AG09309 (cell line): ENCODE measurements at places on chromosomes 6 and 20.

- no peak for DNase-seq
Observed at GRCh38 chr6:165389534-165389933, 80.1 kb upstream of the C6orf118 start.

GRCh38 chr6:164108869-164109769 lies 694.6 kb downstream of the QKI start:
- DNase-seq, result no peak

- DNase-seq, result no peak
Observed at GRCh38 chr20:47421076-47421475, 64.6 kb upstream of the ZMYND8 start.

DNA sequence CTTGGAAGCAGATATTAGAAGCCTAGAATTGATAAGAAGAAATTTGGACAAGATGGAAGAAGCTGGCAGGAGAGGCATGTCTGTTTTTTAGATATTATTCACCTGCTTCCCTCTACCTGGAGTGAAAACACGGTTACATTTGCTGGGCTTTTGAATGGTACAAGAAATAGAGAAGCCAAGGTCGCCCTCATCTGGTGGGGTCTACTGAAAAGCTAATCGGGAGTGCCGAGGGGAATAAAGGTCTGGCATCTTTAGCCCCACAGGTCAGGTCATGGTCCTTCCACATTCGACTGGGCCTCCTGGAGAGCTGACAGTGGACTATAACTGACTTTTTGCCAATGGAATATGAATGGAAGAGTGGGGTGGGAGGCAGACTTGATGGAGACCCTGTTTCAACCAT lies 4.6 kb upstream of the C2 start:
- no peak for DNase-seq

- DNase-seq, result no peak
Observed at GRCh38 chr20:41424546-41424945, 57.9 kb upstream of the EMILIN3 start.

- DNase-seq, result no peak
Observed at GRCh38 chr20:63653974-63654668, 897 bp upstream of the STMN3 start.

GRCh38 chr6:144543006-144543871 lies 258.1 kb downstream of the UTRN start:
- DNase-seq, result peak; percentile 48

- DNase-seq, result no peak
Observed at GRCh38 chr6:55176958-55177357, 2.6 kb downstream of the HCRTR2 start.

- no peak for DNase-seq
Observed at GRCh38 chr6:16132909-16133308, 4.0 kb downstream of the MYLIP start.

- DNase-seq, result no peak
Observed at GRCh38 chr6:42372699-42373098, 79.0 kb downstream of the TRERF1 start.

DNA sequence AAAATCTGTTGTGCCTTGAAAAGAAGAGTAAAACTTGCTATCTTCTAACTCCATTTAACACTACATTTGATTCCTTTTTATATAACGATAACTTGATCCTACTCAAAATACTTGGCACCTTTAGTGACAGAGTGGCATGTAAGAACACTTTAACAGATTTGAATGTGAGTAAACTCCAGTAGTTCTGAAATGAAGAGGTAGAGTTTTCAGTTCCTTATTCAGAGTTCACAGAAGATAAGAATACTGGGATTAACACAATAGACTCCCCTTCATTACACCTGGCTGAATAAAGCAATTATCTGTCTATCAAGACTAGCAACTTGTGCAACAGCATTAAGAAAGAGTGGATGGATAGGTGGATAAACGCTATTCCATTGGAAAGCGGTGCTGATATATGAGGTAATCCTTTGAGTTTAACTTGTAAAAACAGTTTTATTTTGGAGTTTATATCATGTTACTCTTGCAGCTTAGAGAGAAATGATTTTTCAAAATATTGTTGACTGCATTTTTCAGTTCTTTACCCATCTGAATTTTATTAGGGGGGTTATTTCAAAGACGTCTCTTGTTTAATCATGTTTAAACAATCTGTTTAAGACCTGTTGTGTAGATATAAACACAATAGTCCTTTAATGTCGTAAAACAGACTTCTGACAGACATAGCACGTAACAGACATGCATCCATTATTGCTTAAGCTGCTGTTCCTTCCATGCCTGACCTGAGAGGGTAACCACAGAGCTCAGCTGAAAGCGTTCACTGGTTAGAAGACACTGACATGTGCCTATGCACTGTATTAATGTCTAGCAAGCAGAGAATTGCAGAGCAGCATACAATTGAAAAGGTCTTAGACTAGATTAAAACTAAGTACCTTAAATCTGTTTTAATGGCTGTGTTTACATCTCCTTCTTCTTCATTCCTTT lies 102.4 kb upstream of the SUPT3H start:
- DNase-seq, result peak; percentile 78

GRCh38 chr20:34010405-34010931 lies 16.8 kb downstream of the RALY start:
- DNase-seq, result no peak

GRCh38 chr6:6645261-6645917 lies 56.9 kb downstream of the LY86 start:
- no peak for DNase-seq

DNA sequence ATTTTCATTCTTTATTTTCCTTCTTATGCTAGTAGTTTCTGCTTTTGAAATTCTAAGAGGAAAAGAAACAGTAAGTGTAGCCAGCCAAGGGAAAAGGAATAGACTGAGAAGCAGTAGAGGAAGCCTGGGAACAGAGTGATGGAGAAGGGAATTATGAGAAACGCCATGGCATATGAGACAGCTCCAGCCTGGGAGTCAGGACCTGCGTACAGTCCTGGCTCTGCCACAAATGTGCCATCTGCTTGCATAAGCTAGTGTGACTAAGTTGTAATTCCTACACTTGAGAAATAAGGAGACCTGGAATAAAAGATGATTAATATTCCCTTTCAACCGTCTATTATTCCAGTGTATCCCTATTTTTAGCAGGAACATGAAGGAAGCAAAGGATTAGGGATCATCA lies 47.5 kb downstream of the OSTM1 start:
- DNase-seq, result no peak

- DNase-seq, result no peak
Observed at GRCh38 chr6:21893793-21894192, 300.2 kb downstream of the SOX4 start.

GRCh38 chr6:100620085-100620840 lies 155.5 kb upstream of the SIM1 start:
- DNase-seq, result peak; percentile 61

DNA sequence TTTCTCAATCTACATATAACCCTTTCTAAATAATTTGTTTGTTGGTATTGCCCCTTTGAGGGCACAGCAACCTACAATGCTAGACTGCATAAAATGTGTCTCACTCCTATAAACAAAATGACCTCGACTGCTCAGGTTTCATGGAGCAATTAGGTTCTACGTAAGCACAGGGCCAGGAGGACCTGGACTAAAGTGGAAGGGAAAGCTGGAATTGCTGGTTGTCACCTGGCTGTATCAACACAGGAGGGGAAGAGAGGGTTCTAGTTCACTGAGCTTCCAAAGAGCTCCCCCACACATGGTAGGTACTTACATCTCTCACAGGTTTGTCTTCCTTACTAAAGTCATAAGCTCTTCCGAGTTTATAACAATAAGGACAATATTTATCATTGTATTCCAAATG lies 51.0 kb downstream of the NCOA6 start:
- no peak for DNase-seq

DNA sequence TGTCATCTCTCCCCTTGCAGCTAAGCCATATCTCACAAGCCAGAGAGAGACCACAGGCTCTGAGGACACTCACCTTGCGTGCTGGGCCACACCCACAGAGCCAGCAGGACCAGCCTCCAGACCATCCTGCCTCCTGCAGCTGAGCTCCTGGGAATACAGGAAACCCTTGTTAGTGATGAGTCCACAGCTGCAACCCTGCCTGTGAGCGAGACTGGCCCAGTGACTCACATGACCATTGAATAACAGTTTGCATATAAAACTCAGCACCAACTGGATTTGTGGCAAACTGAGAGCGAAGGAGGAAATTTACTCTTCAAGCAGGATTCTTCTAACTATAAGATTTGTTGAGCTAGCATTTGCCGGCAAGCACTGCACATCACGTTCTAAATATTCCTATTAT lies 3.0 kb downstream of the THBS2 start:
- peak; percentile 81 for DNase-seq

DNA sequence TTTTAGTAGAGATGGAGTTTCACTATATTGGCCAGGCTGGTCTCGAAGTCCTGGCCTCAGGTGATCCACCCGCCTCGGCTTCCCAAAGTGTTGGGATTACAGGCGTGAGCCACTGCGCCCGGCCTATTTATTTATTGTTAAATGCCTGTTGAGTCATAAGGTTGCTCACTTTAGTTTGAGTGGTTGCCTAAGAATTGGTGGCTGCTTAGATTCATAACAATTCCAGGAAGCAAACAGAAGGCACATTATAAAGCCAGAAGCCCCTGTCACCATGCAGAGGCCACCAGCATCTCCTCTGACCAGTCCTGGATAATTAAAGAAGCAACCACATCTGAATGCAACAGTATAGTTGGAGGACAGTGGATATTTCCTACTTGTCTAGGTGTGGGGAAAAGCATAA lies 24.0 kb upstream of the ARMH2 start:
- DNase-seq, result no peak

- DNase-seq, result peak; percentile 87
Observed at GRCh38 chr6:26195376-26195923, 108.2 kb downstream of the HFE start.
